Muscle of back (tissue), 13 donors: ENCODE measurements at places on chromosomes 1 and 21.

GRCh38 chr1:15272009-15272781 is 25.2 kb downstream of the FHAD1 start:
- DNase-seq: peak; percentile 72

DNA sequence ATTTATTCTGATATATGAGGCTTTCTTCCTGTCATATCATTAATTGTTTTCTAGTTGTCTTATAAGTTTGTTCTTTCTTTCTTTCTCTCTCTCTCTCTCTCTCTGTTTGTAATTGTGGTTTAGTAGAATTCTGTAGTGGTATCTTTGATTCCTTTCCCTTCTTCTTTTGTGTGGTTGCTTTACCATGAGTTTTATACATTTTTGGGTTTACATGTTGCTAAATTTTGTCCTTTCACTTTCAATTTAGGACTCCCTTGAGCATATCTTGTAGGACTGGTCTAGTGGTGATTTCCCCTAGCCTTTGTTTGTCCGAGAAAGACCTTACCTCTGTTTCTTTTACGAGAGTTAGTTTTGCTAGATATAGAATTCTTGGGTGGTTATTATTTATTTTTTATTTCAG is 162.3 kb upstream of the CHRM3 start:
- no peak for DNase-seq

DNA sequence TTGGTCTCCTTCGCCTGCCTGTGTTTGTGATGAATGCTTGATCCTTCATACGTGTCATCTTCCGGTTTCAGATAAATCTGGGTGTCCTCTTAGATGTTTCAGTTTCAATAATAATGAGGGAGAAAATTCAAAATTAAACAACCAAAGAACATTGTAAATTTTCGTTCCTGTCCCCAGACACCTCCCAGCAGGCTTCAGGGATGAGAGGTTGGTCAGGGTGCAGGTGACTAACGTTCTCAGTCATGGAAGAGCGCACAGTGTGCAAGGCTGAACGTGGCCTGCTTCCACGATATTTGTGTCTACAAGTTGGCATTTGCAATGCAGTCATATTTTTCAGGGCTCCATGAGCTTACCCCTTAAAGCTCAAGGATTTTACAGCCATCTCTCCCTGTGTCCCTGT is 147.1 kb upstream of the ARHGEF16 start:
- DNase-seq: no peak

DNA sequence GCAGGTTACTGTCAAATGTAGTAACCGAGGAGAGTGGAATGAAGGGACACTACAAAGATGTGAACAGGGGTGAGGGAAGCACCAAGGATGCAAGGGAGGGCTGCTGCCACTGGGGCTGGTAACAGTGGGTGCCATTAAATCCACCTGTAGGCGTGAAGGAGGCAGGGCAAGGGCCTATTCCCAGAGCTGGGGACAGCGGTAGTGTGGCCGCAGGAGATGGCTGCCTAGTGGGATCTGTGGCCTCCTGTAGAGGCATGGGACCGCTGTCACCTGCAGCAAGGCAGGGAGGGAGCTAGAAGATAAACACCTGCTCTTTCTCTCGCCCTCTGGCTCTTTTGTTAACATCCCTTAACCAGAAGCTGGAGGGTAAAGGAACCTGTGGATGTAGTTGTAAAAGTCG is 80.5 kb upstream of the CNIH3 start:
- no peak for DNase-seq

DNA sequence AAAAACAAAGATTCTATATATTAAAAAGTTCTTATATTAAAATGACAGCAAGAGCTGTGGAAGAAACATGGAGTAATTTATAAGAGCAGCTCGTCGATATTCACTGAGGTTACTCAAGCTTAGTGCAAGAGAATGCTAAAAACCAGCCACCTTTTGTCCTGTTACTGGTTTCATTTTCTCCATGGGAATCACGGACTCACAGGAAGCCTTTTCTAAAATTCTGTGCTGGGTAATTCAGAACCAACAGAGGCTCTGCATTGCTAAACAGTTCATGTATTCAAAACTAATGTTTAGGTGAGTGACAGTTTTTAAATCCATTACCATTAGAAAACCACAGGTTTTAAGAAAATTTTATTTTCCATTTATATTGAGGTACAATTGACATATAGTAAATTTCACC is 147.8 kb upstream of the MAP1LC3C start:
- no peak for DNase-seq

GRCh38 chr1:34488080-34488708 is 266.7 kb upstream of the GJB5 start:
- DNase-seq: no peak

DNA sequence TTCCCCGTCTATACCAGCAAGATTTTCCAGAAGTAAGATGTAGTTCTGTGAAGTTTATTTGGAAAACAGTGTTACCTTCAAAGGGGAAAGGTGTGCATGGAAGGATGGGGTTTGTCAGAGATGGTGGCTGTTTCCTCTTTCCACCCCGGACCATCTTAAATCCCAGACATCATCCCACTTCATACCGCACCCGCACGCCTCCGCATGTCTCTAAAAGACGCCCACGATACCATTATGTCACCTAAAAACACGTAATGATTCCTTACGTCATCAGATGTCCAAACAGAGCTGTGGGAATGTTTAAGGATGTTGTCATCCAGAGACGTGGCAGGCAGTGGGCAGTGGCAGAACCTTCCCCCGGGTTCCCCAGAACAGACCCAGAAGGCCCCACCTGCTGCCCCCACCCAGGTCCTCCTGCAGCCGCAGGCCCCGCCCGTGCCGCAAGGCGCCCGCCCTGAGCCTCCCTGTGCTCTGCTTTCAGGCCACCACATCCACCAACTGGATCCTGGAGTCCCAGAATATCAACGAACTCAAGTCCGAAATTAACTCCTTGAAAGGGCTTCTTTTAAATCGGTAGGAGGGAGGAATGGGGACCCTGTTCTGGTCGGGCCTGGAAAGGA is 152.2 kb downstream of the PEX14 start:
- DNase-seq: no peak

DNA sequence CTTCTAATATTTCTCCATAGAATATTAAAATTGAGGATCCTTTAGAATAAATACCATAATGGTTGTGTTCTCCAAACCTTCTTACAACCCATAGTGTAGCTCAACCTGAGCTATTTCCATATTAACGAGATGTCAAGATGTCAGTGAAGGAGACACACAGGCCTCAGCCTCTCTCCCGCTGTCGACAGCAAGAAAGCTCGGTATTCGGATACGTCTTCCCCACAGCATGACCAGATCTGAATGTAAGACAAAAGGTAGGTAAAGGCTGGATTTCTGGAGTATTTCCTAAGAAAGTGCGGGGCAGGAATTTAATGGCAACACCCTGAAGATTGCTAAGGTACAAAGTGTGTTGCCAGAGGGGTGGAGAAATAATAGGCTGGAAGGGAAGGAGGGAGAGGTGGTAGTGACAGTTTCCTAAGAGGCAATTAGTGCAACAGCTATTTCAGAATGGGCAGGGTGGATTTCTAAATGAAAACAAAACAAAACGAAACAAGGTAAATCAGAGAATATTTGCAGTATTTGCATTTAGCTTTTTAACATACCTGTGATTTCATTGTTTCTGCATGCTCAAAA is 1.7 kb downstream of the ADSS2 start:
- DNase-seq: no peak

GRCh38 chr21:45130324-45130774 is 56.0 kb downstream of the ADARB1 start:
- DNase-seq: peak; percentile 51

- DNase-seq: no peak
Observed at GRCh38 chr1:22089787-22090186, 37.3 kb downstream of the CDC42 start.

DNA sequence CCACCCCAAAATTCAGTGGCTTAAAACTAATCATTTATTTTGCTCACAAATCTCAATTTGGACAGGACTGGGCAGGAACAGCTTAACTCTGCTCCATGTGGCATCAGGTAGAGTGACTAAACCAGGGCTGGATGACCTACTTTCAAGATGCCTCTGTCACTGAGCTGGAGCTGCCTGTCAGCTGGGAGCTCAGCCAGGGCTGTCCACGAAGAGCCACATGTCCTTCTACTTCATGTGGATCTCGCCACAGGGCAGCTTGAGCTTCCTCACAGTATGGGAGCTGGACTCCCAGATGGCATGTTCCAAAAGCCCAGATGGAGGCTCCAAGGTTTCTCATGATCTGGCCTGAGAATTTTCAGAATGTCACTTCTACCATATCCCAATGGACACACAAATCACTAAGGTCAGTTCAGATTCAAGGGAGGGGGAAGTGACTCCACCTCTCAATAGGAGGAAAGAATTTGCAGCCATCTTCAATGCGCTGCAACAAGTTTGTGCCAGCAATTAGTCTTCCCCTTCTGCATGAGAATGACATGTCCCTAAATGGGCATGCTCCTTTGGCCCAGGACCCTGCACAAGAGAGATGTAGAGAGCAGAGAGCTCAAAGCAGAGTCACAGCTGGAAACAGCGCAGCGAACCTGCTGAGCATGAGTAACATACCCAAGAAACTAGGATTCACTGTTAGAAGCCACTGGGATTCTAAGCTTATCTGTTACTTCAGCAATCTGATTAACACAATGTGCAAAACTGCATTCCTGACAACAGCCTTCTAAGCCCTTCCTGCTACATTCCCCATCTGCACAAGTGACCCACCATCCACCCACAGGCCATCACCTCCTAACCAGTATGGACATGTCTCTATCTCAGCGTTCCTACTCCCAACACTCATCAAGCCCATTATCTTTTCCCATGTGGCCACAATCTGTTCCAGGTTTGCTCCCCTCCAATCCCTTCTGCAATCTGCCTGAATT is 17.0 kb downstream of the HLCS start:
- DNase-seq: no peak

- DNase-seq: no peak
Observed at GRCh38 chr1:15918962-15919715, 56.8 kb downstream of the ZBTB17 start.

GRCh38 chr1:21302747-21303715 is 12.8 kb upstream of the ECE1 start:
- DNase-seq: no peak

GRCh38 chr1:196425513-196425912 is 182.7 kb downstream of the KCNT2 start:
- DNase-seq: no peak

GRCh38 chr1:8022395-8023286 is 3.5 kb downstream of the ERRFI1 start:
- no peak for DNase-seq

GRCh38 chr1:206575165-206575893 is 36.9 kb downstream of the EIF2D start:
- peak; percentile 86 for DNase-seq

DNA sequence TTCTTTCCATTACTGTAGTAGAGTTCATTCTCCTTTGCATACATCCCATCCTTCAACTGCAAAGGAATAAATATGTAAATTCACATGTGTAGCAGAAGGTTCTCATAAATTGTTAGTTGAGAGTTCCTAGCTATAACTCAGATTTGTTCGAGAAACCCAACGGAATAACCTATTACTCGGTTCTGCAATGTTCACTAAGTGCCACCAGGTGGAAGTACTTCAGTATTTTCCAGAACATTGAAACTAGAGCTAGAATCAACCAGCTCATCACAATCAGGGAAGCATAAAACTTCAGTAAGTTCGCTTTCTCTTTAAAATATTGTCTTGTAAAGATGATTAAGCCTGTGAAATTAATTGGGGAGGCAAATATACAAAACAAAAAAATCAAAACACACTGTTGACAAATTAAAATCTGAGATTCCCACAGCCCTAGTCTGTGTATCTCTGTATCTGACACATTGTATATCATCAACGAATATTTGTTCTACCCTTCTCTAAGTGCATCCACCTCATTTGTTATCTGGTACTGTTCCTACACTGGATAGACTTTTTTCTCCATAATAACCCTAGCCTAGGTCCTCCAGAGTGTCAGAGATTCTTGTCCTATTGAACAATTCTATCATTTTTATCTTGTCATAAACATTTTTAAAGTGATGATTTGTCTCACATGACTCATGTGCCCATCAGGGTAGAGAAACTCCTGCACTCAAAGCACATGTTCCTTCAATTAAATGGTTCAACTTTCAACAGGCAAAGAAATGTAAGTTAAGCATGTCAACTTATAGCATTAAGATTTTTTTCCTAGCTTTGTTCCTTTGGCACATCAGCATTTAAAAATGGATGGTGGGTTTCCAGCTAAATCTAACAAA is 31.9 kb downstream of the MROH9 start:
- DNase-seq: peak; percentile 30

DNA sequence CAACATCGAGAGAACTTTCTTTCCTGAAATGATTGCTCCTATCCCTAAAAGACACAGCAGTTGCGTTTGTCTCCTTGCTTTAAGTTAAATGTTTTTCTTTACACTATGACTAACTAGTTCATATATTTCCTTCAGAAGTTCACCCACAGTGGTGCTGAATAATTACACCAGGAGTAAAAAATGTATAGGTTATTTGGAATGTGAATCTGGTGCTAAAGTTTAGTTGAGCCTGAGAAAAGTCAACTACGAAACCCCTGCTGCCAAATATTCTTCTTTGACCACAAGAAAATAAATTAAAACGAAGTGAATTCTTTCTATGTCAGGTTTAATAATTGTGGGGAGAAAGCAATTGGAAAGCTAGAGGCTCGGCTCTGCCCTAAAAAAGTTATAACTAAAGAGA is 52.8 kb downstream of the C4BPA start:
- DNase-seq: no peak

DNA sequence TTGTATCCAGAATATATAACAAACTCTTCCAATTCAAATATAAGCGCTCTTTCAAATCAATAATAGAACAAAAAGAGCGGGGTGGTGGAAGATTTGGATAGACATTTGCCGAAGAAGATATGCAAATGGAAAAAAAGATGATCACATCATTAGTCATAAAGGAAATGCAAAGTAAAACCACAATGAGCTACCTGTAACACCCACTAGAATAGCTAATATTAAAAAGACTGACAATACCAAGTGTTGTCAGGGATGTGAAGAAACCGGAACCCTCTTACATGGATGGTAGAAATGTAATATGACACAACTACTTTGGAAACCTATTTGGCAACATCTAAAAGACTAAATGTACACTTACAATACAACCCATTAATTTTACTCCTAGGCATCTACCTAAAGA is 5.7 kb upstream of the TRAF5 start:
- DNase-seq: no peak

GRCh38 chr21:46374761-46375389 is 50.9 kb downstream of the PCNT start:
- peak; percentile 77 for DNase-seq

DNA sequence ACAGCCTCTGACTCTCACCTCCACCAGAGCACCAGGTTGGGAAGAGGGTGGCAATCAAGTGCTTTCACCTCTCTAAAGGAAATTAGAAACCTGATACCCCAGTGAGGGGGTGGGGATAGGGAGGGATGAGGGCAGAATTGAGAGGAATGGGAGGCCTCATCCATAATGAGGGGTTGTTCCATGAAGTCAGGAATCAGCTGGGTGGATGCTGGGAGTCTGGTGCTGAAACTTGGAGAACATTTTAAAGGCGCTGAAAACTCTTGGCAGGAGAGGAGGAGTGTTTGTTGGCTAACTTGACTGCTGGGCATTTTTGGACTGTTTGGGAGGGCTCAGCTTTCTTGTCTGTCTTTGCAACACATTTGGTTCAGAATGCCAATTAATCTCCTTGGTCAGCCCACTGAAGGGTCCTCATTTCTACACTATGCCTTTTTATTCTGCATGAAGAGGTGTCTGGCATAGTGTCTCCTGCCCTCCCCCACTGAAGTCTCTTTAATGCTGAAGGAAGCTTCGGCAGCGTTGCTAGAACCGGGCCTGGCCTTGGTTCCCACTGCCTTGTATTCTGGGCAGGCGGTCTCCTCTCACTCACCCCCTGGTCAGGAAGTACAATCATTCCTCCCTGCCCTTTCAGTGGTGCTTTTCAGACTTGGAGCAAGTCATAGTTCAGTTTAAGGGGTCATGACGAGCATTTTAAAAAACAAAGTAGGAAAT is 2.2 kb downstream of the PHGDH start:
- DNase-seq: peak; percentile 73
